ENCODE measurements at places on chromosomes 5 and 9. TPM values are rescaled to one million over a fixed set of nuclear protein-coding genes. Genes with fewer than 3 reads are reported as not detected.

GRCh38 chr9:20823051-20823450 is 139.0 kb downstream of the FOCAD start:
- DNase-seq, result no peak

DNA sequence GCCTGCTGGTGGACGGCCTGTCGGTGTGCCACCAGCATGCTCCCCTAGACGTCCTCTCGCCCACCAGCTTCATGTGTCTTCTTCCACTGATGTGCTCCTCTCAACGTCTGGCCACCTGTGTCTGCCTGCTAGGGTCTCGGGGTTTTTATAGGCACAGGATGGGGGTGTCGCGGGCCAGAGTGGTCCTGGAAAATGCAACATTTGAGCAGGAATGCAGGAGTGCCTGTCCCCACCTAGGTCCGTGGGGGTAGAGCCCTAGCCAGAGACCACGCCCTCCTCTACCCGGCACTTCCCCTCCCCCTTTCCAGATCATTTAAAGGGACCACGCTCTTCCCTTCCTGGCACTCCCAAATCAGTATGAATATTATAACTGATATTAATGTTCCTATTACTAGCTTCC is 48.0 kb upstream of the OSMR start:
- DNase-seq, result no peak

TNC gene
- total RNA-seq, result 73.6 TPM

DMRT3 gene
- total RNA-seq, result 0.16 TPM

PCDHGA2 gene
- total RNA-seq, result 6.9 TPM

- DNase-seq, result no peak
These were observed 49.2 kb upstream of the CPLX2 start for GRCh38 chr5:175822225-175822624.

PTCH1 gene
- total RNA-seq, result 8.3 TPM

- DNase-seq, result no peak
These were observed 45.0 kb upstream of the ASS1 start for GRCh38 chr9:130399768-130400167.

- no peak for DNase-seq
These were observed 89.9 kb upstream of the FBN2 start for GRCh38 chr5:128627939-128628338.

FAM151B gene
- total RNA-seq, result 39.8 TPM

GRCh38 chr5:5398071-5398470 is 24.4 kb upstream of the ICE1 start:
- DNase-seq, result no peak

AHRR gene
- total RNA-seq, result 1.4 TPM

DNA sequence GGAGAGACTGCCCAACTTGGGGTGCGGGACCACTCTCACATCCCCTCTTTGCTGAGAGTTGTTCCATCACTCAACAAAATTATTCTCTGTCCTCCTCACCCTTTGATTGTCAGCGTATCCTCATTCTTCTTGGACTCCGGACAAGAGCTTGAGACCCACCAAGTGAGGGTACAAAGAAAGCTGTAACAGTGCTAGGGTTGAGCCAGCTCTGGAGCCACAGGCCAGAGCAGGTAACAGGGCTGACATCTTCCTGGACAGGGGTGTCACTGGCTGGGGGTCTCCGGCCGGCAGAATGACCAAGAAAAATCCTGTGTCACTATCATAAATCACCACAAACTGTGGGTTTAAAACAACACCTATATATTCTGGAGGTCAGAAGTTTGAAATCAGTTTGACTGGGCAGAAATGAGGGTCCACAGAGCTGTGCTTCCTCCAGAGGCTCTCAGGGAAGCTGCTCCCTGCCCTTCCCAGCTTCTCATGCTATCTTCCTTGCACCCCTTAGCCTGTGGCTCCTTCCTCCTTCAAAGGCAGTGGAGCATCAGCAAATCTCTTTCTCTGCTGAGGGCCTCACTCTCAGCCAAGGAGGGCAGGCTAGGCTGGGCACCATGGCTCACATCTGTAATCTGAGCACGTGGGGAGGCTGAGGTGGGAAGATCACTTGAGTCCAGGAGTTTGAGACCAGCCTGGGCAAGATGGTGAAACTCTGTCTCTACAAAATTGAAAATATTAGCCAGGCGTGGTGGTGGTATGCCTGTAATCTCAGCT is 4.1 kb upstream of the BBLN start:
- DNase-seq, result no peak

GRCh38 chr9:90546200-90546599 is 96.4 kb downstream of the DIRAS2 start:
- no peak for DNase-seq

FRMD3 gene
- total RNA-seq, result 68.8 TPM

- no peak for DNase-seq
These were observed 87.6 kb downstream of the PHF2 start for GRCh38 chr9:93663877-93664548.

- DNase-seq, result no peak
These were observed 158.5 kb downstream of the SLIT3 start for GRCh38 chr5:169142264-169142970.

SLC45A2 gene
- total RNA-seq, result 0.16 TPM

SRA1 gene
- 17.0 TPM for total RNA-seq

MYMK gene
- total RNA-seq, result not detected

DNA sequence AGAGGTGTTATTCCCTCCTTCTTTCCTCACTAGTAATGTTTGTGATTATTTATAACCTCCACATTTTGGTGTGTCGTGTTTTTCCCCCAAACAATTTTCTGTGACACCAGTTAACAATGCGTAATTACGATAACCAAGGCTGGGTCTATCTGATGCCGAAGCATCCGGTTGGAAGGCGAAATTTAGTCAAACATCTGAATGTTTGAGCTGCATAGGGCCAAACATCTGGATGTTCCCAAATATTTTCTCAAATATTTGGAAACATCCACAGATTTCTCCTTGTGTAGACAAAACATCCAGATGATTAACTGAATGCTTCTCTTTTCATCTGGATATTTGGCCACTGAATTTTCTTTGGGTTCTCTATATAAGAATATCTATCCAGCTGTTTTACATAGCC is 371.7 kb downstream of the NFIB start:
- DNase-seq, result no peak

- DNase-seq, result no peak
These were observed 200.1 kb downstream of the NSG2 start for GRCh38 chr5:174245516-174246075.

BARHL1 gene
- not detected for total RNA-seq
